ENCODE measurements at places on chromosomes 3 and 15.

GRCh38 chr3:98500019-98500418, 2.5 kb downstream of the OR5K2 start:
- DNase-seq, result no peak

DNA sequence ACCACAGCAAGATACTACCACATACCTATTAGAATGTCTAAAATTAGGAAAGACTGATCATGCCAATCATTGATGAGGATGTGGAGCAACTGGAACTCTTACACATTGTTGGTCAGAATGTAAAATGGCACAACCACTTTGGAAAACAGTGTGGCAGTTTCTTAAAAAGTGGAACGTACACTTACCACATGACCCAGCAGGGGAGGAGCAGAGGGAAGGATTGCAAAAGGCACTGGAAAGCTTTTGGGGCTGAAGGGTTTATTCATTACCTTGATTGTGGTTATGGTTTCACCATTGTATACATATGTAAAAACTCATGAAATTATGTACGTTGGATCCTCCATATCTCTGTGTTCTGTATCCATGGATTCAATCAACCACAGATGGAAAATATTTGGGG, 3.3 kb upstream of the EHD4 start:
- no peak for DNase-seq

DNA sequence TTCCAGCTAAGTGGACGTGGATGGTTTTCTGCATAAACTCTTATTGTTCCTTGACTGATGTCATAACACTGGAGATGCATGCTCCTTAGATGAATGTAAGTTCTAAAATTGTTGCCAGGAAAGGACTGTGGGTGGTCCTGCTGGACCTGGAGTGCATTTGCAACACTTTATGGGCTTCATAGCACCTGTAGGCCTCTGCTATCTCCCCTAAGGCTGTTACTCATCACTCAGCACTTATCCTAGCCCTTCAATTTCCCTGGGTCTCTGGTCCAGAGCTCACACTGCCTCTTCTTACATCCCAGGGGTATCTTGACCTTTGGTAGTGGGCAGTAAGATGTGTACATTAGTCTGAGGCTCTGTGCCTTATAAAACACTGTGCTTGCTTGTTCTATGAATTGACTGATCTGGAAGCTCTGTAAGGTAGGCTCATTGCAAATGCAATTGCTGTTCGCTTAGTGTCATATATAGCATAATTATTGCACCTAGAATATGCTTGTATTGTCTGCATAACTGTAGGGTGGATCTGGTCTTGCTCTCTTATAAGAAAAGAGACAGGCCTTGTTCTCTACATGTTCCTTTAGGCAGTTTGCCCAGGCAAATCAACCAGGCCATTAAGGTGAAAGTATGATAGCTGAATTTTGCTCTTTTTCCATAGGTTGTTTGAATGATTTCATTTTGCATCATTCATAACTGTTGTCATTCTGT, 35.8 kb downstream of the SLCO3A1 start:
- no peak for DNase-seq

DNA sequence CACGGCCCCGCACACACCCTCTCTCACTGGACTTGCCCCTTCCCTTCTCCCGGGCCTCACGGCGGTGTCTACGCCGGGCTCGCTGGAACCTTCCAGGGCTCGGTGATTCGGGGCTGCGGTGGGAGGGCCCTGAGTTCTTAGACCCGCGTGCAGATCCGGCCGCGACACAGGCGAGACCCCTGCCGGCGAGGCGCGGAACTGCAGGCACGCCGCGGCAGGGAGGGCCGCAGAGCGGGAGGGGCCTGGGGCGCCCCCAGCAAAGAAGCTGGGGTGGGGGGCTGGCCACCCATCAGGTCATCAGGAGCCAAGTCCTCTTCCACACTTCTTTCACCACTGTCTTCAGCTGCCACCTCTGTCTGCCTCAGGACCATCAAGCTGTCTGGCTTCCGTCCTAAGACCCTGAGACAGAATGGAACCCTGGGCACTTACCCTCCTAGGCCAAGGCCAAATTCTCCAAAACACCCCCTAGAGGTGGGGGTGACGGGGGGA, 164.5 kb downstream of the XXYLT1 start:
- peak; percentile 75 for DNase-seq

GRCh38 chr3:14214764-14215163, 36.1 kb downstream of the LSM3 start:
- DNase-seq, result no peak

GRCh38 chr3:29591579-29591978, 310.7 kb downstream of the RBMS3 start:
- no peak for DNase-seq

GRCh38 chr3:181773921-181774320, 62.2 kb downstream of the SOX2 start:
- DNase-seq, result no peak

DNA sequence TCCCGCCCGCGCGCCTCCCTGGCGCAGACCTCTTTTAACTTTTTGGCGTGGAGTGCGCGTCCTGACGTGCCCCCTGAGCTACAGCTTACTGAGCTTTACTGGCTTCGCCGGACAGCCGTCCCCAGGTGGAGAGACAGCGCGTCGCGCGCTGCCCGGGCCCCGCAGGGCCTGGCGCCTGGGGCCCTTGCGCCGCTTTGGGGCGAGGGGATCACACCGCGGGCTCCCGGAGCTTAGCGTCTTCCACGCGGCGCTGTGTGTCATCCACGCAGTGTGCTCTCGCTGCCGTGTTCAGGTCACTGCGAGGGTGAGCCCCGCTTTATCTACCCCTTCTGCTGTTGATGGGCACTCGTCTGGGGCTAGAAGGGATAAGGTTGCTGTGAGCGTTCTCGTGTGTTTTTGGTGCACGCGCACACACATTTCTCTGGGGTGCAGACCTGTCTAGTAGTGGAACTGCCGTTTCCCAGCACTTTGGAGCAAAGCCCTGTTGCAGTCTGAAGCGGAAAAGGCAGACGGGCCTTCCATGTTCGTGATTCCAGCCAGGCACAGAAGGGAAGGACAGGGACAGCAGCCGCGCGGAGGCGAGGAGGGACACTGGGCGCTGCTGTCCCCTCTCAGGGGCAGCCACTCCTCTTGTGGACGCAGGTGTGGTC, 33.1 kb upstream of the ALDH1L1 start:
- DNase-seq, result no peak

- DNase-seq, result no peak
Measured at GRCh38 chr3:49513494-49514124, 40.7 kb upstream of the BSN start.

DNA sequence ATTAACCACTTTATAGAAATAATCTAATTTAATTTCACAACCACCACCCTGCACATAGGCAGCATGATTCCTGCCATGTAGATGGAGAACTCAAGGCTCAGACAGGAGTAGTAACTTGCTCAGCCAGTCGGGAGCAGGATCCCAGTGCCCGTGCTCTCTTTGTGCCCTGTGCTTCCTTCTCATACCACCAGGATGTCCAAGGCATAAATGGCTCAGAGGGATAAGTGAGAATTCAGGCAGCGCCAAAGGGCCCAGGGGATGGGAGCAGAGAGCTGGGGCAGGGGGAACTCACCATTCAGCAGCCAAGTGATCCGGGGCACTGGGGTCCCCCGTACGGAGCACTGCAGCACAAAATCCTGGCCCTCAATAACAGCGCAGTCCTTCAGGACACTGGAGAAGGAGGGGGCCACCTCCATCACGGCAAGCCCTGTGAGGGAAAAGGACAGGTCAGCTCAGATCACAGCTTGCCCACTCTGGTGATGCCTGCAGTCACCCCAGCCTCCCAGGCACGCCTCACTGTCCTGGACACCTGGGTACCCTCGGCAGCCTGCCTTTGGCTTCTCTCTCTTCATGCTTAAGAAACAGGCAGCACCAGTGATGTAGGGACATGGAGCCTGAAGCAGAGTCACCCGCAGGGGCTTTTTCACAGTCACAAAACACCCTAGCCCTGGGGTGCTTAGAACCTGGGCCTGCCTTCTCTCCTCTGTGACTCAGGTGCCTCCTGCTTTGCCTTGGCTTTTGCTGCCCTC, 141.0 kb upstream of the HACD2 start:
- DNase-seq, result no peak
